ENCODE measurements at places on chromosomes 6 and 20. TPM values are rescaled to one million over a fixed set of nuclear protein-coding genes. Genes with fewer than 3 reads are reported as not detected.

GRCh38 chr20:59117526-59117925 is 46.1 kb upstream of the ZNF831 start:
- H3K27ac ChIP-seq: no peak overlapping the region
- no peak overlapping the region for H3K4me3 ChIP-seq
- H3K27me3 ChIP-seq: no peaks in the 10 kb centered on the region
- H3K36me3 ChIP-seq: no peaks in the 10 kb centered on the region
- DNase-seq: no peak

DNA sequence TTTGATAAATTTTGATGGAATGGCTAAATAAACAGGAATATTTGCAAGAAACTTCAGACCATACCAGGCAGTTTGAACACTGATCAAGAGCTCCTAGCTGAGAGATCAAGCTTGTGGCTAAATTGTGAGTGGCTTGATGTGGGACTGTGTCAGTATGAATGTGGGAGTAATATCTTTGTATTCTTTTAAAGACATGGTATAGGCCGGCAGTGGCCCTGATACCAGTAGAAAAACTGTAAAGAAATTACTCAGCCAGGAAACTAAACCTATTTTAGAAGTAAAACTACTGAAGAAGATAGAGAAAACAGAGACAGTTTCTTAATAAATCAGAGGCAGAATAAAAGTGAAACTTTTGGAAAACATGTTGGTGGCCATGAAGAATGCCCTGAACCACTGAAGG is 608.4 kb upstream of the SYNCRIP start:
- no peaks in the 10 kb centered on the region for H3K27me3 ChIP-seq
- no peak for DNase-seq
- no peak overlapping the region for H3K4me3 ChIP-seq
- H3K36me3 ChIP-seq: no peaks in the 10 kb centered on the region

Gene BHLHE23
- not detected for total RNA-seq

DNA sequence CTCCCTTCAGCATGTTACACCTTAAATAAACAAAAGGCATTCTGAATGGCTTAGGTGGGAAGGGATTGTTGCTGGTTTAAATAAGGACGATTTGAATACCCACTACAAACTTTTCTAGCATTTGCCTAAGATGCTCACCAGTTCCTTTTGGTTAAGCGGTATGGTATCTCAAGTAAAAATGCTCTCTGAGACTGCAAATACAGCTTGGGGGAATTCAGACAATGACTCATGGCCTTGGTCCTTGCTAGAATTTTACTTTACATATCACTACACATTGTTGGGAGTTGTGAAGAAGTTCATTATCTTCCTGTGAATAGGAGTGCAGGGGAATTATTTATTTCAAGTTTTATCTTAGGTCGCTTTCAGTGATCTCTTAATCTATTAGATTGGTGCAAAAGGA is 670.7 kb downstream of the UTRN start:
- H3K27me3 ChIP-seq: no peaks in the 10 kb centered on the region
- no peaks in the 10 kb centered on the region for H3K36me3 ChIP-seq
- H3K4me1 ChIP-seq: no peaks in the 10 kb centered on the region

Gene ADGRB3
- 0.47 TPM for total RNA-seq

DNA sequence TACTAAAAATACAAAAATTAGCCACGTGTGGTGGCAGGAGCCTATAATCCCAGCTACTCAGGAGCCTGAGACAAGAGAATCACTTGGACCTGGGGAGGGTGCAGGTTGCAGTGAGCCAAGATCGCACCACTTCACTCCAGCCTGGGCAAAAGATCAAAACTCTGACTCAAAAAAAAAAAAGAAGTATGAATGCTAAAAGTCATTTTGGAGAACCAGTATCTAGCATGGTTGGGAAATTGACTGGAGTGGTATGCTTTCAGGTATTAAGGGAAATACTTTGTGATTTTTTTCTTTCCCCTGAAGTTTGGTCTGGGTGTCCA is 30.1 kb downstream of the PCMT1 start:
- DNase-seq: peak; percentile 6
- H3K27me3 ChIP-seq: no peaks in the 10 kb centered on the region
- no peak overlapping the region for H3K27ac ChIP-seq
- H3K4me1 ChIP-seq: peaks cover 8% of the 10 kb centered on the region
- no peak overlapping the region for H3K4me3 ChIP-seq

Gene LRFN2
- not detected for total RNA-seq

Gene DUSP15
- total RNA-seq: 4.7 TPM

Gene COL9A1
- 5.2 TPM for total RNA-seq

Gene WFDC10B
- total RNA-seq: not detected

DNA sequence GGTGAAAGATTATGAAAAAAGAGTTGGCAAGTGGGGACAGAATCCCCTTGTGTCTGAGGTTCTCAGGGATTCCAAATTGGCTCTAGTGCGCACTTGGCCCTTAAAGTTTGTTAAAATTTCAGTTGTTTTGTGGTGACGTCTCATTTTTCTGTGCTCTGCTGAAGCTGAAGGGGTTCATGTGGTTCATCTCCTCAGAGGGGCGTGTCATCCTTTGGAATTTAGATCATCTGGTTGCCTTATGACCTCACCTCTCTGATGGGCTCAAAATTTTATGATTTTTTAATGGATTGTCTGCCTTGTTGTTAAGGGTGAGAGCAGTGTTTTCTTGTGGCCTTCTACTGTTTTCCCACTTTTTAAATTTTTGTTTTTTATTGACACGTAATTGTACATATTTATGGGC is 20.3 kb downstream of the CYB5R4 start:
- H3K27ac ChIP-seq: no peak overlapping the region
- no peak for DNase-seq
- no peak overlapping the region for H3K4me3 ChIP-seq
- no peaks in the 10 kb centered on the region for H3K27me3 ChIP-seq

DNA sequence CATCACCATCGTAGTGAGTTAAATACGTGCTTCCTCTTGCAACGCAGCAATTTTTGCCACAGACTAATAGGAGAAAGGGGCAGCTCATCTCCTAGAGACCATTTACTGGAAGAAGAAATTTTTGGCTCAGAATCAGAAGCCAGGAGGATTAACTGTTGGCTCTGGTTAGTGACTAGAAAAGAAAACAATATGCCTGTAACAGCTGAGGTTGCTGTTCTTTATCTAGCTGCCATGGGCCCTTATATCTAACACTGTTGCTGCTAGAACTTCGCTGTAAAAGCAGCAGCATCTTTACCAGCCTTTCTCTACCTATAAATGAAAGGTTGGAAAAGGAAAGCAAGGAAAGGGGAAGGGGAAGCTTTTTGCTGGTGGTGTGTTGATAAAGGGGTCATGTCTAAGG is 65.9 kb downstream of the FAM135A start:
- no peaks in the 10 kb centered on the region for H3K36me3 ChIP-seq
- H3K4me1 ChIP-seq: no peaks in the 10 kb centered on the region
- no peak overlapping the region for H3K4me3 ChIP-seq
- no peak overlapping the region for H3K27ac ChIP-seq
- H3K27me3 ChIP-seq: no peaks in the 10 kb centered on the region

Gene GSTA1
- not detected for total RNA-seq

Gene SAMD5
- 0.78 TPM for total RNA-seq

GRCh38 chr6:43103253-43103876 is 27.3 kb downstream of the PTK7 start:
- no peak overlapping the region for H3K27ac ChIP-seq
- H3K27me3 ChIP-seq: no peaks in the 10 kb centered on the region
- H3K4me3 ChIP-seq: no peak overlapping the region
- DNase-seq: no peak
- H3K36me3 ChIP-seq: no peaks in the 10 kb centered on the region

DNA sequence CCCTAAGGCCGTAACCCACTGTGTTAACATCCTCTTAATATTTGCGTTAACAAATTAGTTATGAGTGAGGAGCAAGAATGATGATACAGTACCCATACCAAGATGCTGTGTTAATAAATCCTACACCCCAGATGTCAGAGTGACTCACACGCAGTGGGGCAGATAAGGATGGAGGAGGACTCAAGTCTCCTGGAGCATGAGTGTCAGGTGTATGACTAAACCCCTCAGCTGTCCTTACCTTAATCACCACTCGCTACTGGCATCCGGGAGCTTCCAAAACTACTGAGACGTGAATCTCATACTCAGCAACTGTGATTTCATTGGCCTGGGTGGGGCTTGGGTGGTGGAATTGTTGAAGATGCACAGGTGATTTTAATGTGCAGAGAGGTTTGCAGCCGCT is 131.3 kb upstream of the MTHFD1L start:
- no peak overlapping the region for H3K4me3 ChIP-seq
- no peak overlapping the region for H3K27ac ChIP-seq
- no peaks in the 10 kb centered on the region for H3K4me1 ChIP-seq

- DNase-seq: no peak
- H3K27ac ChIP-seq: no peak overlapping the region
- H3K36me3 ChIP-seq: no peaks in the 10 kb centered on the region
- peaks cover 40% of the 10 kb centered on the region for H3K4me1 ChIP-seq
Measured at GRCh38 chr20:62608218-62608565, 34.1 kb upstream of the SLCO4A1 start.

- no peaks in the 10 kb centered on the region for H3K27me3 ChIP-seq
- H3K4me3 ChIP-seq: no peak overlapping the region
- no peaks in the 10 kb centered on the region for H3K4me1 ChIP-seq
- no peak for DNase-seq
Measured at GRCh38 chr6:4426968-4427367, 291.6 kb upstream of the ECI2 start.

- no peak for DNase-seq
- H3K27ac ChIP-seq: no peak overlapping the region
- no peak overlapping the region for H3K4me3 ChIP-seq
- peaks cover 26% of the 10 kb centered on the region for H3K4me1 ChIP-seq
- no peaks in the 10 kb centered on the region for H3K27me3 ChIP-seq
- H3K36me3 ChIP-seq: no peaks in the 10 kb centered on the region
Measured at GRCh38 chr6:154408891-154409500, 52.4 kb upstream of the IPCEF1 start.

All from heart right ventricle (tissue), 16 donors.